ENCODE measurements at places on chromosomes 7 and 10.

- no peak for DNase-seq
Observed at GRCh38 chr10:108639010-108639409, 1284.3 kb downstream of the XPNPEP1 start.

DNA sequence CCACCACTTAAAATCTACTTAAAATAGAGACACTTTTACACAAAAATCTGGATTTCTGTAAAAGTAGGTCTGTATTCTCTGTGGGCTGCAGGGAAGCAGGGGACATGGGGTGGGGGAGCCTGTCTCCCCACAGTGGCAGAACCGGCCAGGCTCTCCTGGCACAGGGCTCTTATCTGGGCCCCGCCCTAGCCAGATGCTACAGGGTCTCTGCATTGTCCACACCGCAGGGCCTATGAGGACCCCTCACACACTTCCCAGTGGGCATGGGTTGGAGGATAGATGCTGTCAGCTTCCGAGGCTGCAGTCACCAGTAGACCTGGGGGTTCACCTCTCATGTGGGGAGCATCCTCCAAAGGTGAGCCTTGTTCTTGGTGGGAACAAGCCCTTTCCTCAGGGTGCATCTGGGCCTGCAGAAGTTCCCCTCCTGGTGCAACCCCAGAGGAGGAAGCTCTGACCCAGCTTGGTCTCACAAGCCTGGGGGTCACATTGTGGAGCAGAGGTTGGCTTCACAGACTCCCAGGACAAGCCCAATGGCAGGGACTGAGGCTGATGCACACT is 15.4 kb upstream of the MYL7 start:
- DNase-seq = no peak

DNA sequence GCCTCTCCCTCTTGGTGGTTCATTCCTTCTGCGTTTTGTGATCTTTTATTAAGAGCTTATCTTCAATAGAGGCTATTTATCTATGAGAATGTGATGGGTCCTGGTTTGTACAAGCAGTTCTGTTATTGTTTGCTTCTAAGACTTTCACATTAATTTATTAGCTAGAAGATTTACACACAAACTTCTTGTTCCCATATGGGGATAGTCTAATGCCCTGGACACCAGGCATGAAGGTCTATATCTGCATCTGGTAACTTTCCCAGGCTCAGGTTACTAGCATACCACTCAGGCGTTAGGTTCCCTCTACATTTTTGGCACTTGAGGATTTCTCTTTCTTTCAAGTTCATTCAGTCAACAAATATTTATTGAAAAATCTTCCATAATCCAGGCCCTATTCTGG is 7.7 kb downstream of the XPNPEP1 start:
- no peak for DNase-seq

DNA sequence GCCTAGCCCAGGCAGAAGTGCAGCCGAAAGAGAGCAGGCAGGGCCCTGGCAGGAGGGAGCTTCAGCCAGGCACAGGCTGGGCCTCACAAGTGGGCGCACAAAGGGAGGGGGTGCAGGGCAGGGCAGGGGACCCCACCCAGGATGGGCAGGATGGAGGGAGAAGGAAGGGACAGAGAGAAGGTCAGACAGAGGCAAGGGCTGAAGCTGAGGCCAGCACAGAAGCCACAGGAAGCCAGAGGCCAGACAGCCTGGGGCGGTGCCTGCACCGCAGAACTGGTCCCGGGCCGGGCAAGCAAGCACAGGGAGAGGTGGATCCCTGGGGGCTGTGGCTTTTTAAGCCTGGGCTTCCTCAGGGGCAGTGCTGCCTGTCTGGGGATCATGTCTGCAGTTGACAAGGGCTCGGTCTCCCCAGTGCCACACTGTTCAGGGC is 16.7 kb downstream of the NOS3 start:
- DNase-seq = no peak

DNA sequence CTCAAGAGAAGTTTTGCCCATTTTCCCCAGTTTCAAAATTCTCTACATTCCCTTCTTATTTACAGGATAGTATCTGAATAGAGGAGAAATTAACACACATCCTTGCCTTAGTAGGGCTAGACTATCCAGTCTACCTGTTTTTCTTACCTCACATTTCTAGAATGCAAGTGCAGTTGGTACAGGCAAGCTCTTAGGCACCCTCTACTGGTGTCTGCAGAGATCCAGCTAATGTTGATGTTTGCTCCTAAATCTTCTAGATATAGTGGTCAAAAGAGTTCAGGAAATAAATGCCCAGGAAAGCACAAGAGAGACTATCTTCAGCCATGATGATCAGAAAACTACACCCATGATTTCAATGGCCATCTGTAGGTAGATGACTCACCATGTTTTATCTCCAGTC is 205.3 kb downstream of the HTR7 start:
- no peak for DNase-seq

Measured in breast epithelium (tissue), 4 donors.